Umbilical cord (tissue), 2 donors: ENCODE measurements at places on chromosomes 12 and 14.

DNA sequence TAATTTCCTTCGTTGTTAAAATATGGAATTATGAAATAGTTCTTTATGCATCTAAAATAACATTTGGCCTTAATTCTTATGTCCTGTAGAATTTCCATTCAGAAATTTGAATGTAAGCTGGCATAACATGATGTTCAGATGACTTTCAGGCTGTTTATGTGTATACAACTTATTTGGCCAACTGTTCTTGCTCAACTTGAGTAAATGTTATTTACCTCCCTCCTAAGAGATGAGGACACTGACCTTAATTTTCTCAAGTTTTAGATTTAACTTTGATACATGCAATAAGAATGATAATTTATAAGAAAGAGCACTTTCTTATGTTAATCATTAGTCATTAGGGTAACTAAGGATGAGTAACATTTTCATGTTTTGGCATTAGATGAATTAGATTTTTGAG, 365.4 kb downstream of the AEBP2 start:
- DNase-seq: no peak

DNA sequence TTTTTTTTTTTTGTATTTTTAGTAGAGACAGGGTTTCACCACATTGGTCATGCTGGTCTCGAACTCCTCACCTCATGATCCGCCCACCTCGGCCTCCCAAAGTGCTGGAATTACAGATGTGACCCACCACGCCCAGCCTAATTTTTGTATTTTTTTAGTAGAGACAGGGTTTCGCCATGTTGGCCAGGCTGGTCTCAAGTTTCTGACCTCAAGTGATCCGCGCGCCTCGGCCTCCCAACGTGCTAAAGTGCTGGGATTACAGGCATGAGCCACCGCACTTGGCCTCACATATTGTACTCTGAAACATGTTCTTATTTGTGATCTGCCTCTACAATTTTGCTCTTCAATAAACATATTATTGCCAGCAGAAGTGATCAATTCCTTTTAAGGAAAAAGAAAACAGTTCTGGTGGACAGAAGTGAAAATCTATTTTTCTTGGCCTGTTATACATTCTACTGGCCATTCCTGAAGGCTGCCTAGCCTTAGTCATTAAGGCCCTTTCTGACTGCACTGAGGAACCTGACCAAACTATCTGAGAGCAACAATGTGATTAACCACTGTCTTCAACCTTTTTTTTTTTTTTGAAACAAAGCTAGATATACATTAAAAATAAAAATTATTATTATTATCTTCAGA, 36.1 kb downstream of the SNX6 start:
- no peak for DNase-seq

DNA sequence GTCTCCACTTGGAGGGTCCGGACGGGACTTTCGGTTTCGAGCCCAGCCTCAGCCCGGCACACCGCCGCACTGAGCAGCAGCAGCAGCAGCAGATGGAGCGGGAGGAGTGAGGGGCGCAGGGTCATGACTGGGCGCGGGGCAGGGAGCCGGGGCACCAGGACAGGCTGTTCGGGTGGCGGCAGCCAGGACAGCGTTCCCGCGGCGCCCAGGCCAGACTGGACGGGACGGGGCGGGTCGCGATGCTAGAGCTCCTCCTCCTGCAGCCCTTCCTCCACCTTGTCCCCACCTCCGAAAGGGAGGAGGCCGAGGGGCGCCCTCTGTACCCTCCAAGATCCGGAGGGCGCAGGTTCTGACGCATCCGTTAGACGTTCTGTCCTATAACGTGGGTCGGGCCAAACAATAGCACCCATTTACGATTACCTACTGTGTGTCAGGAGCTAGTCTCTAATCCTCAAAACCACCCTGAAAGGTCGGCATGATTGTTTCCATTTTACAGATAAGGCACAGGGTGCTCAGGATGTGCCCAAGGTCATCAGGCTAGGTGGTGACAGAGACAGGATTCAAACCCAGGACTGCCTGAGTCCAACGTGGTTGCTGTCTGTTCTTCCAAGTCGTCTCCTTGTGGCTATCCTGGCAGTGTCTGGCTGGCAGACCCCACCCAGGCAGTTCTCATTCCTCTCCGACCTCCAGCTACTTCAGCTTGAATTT, at the start of gene FKBP11:
Gene FKBP11 (minus strand): TSS at position 189 of the 708 bp plus-strand sequence. CDS start 64 bp downstream, at position 125.
- DNase-seq: peak; percentile 74

DNA sequence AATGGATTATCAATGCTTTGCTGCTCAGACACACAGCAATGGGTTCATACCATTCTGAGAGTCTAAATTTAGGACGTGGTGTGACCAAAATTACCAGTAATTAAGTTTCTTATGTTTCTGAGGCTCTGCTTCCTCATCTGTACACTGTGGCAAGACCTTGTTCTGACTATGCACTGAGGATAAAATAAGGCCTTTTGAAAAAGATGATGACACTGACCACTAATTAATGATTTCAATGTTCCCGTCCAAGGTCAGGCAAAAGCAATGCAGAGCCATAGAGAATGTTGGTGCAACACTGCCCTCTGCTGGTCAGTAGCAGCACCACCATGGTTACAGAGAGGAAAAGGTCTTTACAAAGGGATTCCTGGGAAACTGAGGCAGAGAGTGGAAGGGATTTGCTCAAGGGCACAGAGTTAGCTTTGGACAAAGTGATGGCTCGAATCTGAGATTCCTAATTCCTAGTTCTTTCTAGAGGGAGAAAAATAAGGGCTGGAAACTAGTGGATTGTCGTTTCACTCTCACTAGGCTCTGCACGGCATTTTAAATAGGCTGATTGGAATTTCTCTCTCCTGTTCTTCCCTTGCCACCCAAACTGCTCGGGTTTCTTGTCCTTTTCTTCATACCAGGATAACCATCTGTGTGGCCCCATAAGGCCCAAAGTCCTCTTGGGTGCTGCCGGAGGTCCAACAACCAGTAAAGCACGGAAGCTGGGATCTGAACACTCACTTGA, 22.3 kb upstream of the P2RX7 start:
- peak; percentile 58 for DNase-seq
